HT1080 (cell line): ENCODE measurements at places on chromosomes 5 and 9.

- DNase-seq = no peak
Observed at GRCh38 chr9:72352911-72353388, 12.1 kb downstream of the ZFAND5 start.

DNA sequence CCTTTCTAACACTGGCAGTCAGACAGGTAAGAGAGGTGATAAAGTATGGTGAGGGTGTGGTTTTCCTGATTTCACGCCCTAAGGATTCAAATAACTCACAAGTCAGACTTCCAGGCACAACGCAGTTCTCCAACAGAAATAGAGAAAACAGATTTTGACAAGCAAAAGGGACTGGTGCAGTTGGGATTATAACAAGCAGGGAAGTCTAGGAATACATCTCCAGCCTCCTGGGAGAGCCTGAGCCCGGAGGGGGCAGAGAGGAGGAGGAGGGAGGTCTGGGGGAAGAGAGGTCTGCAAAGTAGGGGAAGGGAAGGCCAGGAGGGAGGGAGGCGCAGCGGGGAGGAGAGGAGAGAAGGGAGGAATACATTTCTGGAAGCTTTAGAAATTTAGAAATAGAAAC lies 1.6 kb downstream of the CMBL start:
- DNase-seq = no peak

- no peak for DNase-seq
Observed at GRCh38 chr9:135796784-135797485, 95.0 kb downstream of the KCNT1 start.

DNA sequence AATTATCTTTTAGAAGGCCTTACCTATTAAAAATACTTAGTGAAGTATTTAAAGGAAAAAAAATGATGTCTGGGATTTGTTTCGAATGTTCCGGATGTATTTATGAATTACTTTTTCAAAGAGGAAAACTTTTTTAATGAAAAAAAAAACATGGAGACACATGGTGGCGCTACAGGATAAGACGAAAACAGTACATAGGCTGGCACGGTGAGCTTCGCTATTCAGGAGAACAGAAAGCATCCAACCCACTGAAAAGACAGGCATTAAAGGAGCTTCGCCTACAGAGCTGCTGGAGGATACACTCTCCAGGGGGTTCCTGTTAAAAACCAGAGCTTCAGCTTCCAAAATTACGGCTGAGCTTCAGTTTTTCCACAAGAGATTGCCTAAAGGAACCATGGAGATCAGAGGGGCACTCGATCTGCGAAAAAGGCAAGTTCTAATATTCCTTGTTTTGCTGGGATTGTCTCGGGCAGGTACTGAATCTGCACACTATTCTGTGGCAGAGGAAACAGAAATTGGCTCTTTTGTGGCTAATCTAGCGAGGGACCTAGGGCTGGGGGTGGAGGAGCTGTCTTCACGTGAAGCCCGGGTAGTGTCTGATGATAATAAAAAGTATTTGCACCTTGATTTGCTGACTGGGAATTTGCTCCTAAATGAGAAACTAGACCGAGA lies at the start of gene PCDHB14:
PCDHB14 (plus strand) TSS at position 232 of the 672 bp plus-strand sequence; CDS start at position 395, 163 bp downstream.
- DNase-seq = peak; percentile 5

GRCh38 chr5:150801117-150801927 lies 22.8 kb downstream of the SMIM3 start:
- DNase-seq = peak; percentile 62

- no peak for DNase-seq
Observed at GRCh38 chr5:172581315-172581714, 59.7 kb upstream of the NEURL1B start.

DNA sequence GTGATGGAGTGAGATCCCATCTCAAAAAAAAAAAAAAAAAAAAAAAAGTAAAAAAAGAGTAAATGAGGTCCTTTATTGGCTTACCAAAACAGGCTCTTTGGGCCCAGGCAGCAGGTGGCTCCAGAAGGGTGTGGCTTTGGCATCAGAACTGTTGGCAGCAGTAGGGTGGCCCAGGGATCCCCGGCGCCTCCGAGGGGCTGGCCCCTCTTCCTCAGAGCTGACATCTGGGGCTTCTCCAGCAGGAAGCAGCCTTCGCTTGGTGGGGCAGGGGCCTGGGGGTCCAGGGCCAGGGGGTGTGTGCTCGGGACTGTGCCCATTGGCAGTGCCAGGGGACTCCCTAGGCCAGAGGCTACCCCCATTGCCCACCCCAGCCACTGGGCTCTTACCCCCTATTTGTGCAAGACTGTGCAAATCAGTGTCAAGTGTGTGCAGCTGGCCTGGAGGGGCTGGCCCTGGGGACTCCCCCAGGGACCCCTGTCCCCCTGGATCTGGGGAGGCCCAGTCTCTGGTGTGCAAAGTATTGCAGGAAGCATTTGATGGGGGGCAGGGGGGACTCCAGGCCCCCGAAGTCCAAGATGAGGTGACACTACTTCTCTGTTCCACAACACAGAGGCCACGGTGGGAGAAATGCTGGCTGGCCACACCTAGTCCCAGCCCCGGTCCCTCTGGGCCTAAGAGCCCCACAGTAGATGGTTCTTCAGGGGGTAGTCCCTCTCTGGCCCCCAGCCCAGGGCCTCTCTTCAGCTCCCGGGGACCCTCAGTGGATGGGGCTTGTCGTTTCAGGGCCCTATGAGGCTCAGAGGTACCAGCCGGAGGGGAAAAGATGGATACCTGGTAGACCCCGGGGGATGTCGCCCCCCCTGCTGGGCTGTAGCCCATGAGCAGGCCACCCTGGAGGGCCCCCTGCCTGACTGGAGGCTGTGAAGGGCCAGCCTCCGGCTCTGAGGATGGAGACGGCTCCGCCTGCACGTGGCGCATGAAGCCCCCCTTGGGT lies 4.7 kb upstream of the STOML2 start:
- DNase-seq = no peak

- no peak for DNase-seq
Observed at GRCh38 chr5:109351988-109352864, 57.5 kb downstream of the PJA2 start.

DNA sequence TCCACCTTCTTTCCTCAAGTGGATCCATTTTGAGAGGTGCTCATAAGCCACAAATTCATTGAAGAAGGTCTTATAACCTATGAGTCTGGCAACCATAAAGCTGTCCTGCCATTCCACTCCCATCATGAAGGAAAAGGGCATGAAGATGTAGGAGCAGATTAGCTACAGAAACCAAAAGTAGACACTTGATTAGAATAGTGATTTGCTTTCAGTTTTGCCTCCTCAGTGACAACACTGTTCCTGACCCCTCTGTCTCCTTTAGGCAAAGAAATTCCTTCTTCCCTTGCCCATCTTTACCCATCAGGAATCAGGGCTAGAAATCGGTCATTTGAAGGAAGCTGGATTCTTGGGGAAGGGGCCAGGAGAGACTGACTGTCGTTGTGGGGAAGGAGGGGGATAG lies 55.2 kb downstream of the SLC28A3 start:
- no peak for DNase-seq

- peak; percentile 67 for DNase-seq
Observed at GRCh38 chr9:92790542-92791527, 26.2 kb upstream of the BICD2 start.

DNA sequence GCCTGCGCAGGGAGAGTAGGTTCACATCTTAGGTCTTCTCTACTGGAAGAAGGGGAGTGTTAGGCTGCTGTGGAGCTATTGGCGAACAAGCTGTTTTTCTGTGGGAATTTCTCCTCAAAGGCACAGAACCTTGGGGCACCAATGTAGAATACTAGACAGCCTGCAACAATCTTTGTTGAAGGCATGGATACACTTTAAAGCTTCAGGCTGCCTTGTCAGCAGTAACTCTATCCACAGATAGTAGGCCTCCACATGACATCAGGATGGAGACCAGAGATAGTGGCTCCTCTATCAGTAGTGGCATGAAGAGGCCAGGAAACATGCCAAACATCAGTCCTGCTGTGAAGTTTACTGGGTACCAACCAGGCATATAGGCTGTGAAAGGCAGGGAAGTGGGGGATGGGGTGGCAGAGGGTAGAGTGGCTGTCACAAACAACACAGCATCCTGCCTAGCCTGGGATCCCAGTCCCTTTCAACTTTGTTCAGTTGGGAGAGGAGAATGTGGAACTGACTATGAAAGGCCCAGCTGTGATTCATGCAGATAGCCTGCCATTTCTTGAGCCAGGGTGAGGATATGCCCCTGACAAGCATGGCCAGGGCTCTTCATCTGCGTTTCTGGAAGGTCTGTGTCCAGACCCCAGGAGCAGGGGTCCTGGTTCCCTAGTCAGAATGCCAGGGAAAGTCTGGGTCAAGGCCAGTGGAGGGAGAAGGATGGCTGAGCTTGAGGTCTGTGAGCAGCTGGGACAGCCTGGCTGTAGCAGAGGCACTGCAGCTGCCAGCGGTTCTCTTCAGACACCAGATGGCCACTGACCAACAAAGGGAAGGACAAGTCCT lies 1.0 kb upstream of the HK3 start:
- no peak for DNase-seq

- DNase-seq = peak; percentile 94
Observed at GRCh38 chr5:126354012-126354857, 69.0 kb upstream of the GRAMD2B start.

- peak; percentile 41 for DNase-seq
Observed at GRCh38 chr5:140207250-140207964, 32.4 kb downstream of the CYSTM1 start.
